ENCODE measurements at places on chromosomes 5 and 9.

- DNase-seq: peak; percentile 85
Measured at GRCh38 chr9:137046088-137046787, at the start of gene NPDC1. TSS of gene NPDC1 (minus strand) at chr9:137046177. CDS start at chr9:137045989, 188 bp downstream.

DNA sequence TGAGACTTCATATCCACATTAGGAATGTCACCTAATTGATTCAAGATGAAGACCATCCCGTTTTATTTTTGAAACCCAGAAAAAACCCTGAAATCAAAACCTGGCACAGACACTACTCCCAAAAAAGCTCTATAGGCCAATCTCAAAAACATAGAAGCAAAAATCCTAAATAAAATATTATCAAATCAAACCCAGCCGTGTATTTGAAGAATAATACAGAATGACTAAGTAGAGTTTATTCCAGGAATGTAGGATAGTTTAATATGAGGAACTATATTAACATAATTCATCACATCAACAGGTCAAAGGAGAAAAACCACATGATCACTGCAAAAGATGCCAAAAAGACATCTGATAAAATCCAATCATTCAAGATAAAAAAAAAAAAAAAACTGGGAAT is 167.1 kb downstream of the ACTL7B start:
- DNase-seq: no peak

- DNase-seq: no peak
Measured at GRCh38 chr5:97918620-97919019, 735.6 kb upstream of the RIOK2 start.

- no peak for DNase-seq
Measured at GRCh38 chr5:106303911-106304310, 1366.8 kb downstream of the EFNA5 start.

GRCh38 chr5:40486437-40487275 is 193.1 kb upstream of the PTGER4 start:
- DNase-seq: peak; percentile 78

DNA sequence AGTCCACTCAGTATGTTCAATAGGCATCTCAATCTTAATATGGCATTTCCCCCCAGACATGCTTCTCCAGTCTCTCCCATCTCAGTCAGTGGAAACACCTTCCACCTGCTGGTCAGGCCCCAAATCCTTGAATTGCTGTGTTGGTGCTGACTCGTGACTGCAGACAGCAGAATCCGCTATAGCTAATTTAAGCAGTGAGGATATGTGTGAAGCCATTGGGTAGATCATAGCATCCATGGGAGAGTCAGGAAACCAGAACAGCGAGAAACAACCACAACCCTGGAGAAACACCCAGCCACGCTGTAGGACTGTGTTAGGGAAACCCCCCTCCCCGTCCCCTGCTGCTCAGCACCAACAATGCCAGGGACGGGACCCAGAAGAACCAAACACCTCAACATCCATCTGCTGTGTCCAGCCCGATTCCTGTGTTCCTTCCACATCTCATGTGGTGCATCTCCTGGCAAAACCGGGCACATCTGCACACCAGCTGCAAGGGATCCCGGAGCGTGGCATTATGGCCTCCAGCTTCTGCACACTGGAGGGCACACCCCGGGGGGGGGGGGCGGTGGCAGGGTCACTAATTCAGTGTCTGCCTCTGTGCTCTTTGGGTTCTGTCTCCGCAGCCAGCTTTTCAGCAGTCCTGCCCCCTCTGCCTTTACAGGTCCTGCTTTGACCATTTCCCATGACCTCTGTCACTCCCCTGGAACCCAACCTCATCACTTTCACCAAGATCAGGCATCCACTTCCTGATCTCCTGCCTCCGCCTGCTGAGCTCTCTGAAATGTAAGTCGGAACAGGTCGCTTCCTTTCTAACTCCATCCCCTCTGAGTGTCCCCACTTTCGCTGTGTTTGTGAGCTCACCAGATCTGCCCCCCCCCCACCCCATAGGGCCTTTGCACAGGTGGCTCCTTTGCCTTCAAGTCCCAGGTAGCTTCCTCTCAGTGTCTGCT is 2.4 kb upstream of the PLEKHG4B start:
- no peak for DNase-seq

DNA sequence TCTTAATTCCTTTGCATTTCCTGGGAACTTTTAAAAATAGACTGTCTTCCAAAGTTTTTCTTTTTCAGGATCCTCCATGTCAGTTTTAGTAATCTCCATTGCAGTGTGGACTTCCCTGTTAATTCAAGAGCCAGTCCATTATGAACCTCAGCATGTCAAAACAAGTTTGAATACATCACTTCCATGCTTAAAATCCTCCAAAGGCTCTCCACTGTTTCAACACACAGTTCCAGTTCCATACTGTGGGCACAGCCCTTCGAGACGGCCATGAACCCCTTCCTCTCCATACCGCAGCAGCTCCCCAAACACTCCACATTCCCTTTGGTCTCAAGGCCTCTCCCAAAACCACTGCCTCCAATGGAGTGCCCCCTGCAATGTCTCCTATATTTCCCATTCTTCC is 19.5 kb downstream of the LIFR start:
- DNase-seq: no peak

- DNase-seq: no peak
Measured at GRCh38 chr5:114223866-114224265, 138.0 kb upstream of the KCNN2 start.

DNA sequence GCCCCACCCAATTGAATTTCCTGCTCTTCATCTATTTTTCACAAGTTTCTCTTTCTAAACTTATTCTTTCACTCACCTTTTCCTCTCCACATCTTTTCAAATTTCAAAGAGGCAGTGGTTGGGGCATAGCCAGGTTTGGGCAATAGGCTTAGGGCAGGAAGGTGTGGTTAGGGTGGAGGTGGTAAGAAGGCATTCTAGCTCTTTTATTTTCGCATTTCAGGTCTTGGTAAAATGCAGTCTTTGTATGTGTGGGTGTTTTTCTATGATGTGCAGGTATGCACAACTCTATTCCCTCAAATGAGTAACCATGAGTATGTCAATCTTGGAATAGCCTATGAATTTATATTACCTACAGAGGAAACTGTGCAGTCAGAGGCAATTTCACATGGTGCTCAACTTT is 129.8 kb upstream of the IFNE start:
- DNase-seq: peak; percentile 38

GRCh38 chr5:54601411-54602230 is 84.1 kb downstream of the SNX18 start:
- no peak for DNase-seq

DNA sequence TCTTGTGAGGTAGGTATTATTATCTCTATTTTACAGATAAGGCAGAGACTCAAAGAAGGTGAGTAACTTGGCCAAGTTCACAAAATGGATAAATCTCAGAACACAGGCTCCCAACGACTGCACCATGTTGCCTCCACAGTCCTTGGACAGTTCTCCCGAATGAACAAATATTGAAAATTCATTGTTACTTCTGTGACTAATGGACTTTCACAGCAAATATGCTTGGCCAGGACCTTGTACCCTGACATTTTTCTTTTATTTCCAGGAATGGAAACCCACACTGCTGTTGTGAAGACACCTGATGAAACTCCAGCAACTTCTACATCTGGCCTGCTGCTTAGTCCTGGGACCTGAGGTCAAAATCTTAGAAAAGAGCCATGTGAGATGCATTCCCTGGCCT is 2.5 kb upstream of the CYSTM1 start:
- no peak for DNase-seq

- DNase-seq: no peak
Measured at GRCh38 chr9:19641046-19641445, 147.8 kb downstream of the SLC24A2 start.

DNA sequence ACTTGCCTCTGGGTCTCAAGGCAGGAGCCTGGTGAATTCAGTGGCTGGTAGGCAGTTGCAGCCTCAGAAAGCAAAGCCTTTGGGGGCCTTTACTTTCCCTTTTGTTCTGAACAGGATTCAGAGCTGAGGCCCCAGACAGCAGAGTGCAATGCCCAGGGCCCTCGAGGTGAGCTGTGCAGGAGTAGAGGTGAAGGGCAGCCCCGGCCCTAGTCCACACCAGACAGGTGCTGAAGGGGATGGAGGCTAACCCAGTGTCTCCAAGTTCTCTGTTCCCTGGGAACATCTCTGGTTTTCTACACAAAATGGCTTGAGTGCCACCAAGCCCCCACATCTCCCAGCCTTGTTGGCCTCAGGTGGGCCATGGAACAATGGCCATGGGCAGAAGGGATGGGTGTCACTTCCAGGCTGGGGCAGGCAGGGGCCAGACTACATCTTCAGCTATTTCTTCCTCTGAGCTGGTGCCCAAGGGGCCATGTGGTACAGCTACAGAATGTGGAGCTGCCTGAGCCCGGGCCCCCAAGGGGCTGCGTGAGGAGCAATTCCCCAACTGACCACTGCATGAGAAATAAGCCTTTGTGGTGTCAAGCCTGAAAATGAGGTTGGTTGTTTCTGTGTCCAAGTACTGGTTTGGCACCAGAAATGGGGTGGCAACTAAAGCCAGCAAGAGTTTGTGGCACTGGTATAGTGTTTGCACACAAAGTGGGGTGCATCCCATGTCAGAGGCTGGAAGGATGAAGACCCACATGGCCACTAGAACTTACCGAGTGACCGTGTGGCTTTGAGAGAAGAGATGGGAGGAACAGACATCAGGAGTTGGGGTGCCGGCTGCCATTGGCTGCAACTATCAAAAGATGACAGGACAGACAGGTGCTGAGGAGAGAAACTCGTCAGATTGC is 57.8 kb downstream of the BARX1 start:
- DNase-seq: no peak

GRCh38 chr5:14036514-14036913 is 92.0 kb upstream of the DNAH5 start:
- no peak for DNase-seq

GRCh38 chr5:84393969-84394368 is 9.3 kb upstream of the EDIL3 start:
- no peak for DNase-seq

DNA sequence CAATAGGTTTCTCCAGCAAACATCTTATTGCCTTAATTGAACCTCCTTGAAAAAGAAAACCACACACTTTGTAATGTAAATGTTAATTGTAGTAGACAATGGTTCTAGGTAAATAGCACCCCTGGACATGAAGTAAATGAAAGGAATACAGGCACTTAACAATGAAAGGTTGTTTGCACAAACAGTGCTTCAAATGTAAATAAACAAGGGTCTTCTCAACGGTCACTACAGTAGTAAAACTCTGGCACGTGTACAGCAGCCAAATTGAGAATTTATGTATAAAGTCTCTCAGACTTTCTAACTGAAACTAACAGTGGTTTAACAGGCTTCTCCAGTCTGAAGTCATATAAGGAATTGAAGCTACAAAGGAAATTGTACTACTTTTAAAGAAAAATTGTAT is 218.3 kb downstream of the MEF2C start:
- DNase-seq: no peak

DNA sequence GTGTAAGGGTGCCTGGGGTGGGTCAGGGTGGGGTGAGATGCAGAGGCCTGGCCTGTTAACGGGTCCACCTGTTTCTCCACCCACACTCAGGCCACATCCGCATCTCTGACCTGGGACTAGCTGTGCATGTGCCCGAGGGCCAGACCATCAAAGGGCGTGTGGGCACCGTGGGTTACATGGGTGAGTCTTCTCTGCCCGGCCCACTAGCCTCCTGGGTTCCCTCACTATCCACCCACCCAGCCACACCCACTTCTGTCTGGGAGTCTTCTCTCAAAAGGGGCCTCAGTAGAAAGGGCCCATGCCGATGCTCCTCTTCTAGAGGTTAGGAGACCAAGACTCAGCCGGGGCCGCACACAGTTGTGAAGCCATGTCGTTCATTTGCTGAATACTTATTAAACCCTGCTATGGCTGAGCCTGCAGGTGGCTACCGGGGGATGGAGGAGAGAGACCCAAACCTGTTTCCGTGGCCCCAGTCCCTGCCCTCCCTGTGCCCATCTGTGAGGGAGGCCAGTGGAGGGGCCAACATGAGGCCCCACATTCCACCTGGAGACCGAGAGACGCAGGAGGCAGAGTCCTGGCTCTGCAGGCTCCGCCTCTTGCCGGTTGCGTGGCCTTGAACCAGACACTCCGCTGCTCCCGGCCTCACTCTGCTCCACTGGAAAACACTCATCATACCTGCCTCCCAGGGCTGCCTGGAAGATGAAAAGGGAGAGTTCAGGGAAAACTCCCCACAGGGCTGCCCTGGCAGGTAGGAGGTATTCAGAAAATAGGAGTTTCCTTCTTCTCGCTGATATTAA is 8.7 kb downstream of the GRK6 start:
- DNase-seq: no peak

- no peak for DNase-seq
Measured at GRCh38 chr9:20925256-20926045, 106.0 kb downstream of the HACD4 start.

- DNase-seq: no peak
Measured at GRCh38 chr9:22088053-22088716, 79.1 kb upstream of the CDKN2B start.

DNA sequence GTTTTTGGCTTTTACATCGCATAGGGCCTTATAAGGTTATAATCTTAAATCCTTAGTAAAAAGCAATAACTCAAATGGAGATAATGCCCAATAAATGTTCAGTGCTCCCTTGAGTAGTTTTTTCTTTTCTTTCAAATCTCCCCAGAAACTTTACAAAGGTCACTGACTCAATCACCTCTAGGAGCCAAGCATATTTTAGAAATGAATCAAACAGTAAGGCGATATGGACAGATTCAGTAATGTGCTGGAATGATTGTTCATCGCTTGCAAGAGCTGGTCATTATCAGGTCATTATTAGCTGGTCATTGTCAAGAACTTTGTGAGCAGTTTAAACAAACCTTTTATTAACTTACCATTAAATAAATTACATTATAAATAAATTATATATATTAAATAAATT is 130.4 kb upstream of the SLIT3 start:
- no peak for DNase-seq

DNA sequence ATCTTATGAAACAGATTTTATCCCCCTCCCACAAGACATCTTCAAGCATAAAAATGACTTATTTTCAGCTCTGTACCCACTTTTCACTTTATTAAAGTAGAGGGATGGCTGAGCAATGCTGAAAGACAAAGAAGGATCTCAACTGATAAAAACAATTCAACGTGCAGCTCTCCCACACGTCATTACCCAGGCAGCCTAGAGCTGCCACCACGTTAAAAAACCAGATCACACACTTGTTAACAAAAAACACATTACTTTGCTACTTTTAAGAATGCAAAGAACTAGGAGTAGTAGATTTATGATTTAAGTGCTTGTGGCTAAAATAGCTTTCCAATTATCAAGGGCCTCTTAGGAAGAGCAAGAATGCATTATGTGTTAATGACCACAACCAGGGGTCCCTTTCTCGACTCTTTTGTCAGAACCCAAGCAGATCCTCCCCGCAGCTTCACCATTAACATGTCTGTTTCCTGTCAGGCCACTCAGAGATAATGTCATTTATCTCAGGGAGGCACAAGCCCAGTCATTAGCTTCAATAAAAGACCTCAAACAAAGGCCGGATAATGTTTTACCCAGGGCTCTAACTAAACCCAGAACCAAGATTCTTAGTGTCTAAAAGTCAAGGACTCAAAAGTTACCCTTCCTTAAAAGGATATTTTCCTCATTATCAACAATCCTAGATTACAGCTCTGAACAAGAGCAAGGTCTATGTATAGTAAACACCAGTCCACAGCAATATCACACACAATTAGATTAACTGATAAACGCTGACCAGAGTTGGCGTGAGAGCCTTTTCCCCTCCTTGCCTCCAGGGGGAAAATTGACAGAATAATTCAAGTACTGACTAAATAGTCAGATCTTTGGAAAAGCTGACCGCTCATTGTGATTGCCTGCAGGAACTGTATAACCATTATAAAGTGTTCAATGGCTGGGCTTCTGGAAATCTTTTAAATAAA is 7.5 kb downstream of the ZNF608 start:
- DNase-seq: no peak
